ENCODE measurements at places on chromosomes 12 and 14.

DNA sequence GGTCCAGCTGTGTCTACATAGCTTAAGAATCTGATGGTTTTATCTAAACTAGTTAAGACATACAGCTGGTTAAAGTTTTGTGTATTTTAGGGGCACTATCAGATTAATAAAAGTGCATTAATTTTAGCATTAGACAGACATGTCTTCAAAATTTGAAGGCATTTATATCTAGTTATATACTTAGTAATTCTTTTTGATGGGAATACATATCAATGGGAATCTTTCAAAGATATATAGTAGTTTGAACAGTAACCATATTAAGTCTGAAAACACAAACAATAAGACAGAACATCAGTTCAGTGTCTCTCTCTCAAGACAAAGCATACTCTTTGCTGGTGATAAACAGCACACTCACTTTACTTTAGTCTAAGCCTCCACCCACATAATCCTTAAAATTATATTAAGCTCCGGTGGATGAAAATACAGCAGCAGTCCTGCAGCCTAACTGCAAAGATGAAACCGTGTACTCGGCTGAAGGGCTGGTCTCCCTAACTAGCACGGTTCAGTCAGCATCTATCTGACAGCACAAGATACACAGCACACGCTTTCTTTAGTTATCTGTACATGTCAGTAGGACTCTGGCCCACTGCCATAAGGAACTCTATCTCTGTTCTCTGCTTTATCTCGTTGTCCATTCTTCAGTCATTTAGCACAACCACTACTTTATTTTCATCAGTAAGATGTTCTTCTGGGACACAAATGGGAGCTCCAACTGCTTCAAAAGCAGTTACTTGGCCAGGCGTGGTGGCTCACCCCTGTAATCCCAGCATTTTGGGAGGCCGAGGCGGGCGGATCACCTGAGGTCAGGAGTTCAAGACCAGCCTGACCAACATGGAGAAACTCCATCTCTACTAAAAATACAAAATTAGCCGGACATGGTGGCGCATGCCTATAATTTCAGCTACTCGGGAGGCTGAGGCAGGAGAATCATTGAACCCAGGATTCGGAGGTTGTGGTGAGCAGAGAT, 80.5 kb downstream of the MED13L start:
- no peak for DNase-seq

- no peak for DNase-seq
Observed at GRCh38 chr12:113232840-113233585, 11.7 kb downstream of the TPCN1 start.

- DNase-seq, result no peak
Observed at GRCh38 chr14:95691591-95691990, 5.4 kb downstream of the TCL1B start.

DNA sequence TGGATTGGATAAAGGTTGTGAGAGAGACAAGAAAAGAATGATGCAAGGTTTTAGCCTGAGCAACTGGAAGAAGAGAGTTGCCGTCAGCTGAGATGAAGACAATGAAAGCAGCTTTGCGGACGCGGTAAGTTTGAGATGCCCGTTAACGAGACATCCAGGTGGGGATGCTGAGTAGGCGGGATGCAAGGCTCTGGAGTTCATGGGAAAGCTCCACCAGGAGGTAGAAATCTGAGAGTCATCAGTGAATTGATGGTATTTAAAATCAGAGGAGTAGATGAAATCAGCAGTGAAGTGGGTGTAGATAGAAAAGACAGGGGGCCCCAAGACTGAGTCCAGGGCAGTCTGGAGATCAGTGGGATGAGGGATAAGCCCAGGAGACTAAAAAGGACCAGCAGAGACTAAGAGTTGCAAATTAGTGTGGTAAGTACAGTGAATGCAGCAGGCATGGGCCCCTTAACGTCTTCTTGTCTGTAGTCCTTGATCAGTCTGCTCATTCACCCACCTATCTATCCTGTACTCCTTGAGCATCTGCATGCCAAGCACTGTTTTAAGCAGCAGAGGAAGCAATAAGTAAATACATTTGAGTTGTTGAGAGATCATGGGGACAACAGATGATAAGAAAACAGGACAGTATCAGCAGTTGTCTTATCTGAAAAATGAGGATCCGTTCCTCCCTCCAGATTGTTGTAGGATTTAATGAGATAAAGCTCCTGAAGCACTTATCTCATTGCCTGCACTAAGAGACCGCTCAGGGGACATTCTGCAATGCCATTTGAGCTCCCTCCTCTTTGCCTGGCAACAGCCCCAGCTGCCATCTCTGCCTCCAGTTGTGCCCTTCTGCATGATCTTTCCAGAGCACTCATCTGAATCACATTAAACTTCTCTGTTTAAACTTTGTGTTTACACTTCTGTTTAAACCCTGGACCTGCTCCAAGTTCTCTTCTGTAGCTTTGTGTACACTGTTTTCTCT, 91.5 kb downstream of the APAF1 start:
- no peak for DNase-seq

GRCh38 chr14:47541662-47542061, 133.7 kb downstream of the MDGA2 start:
- no peak for DNase-seq

All from cortex of kidney (tissue), 1 donor.